ENCODE measurements at places on chromosomes 5 and 9. TPM values are rescaled to one million over a fixed set of nuclear protein-coding genes. Genes with fewer than 3 reads are reported as not detected.

COL23A1 gene
- total RNA-seq: 0.06 TPM

LCN6 gene
- not detected for total RNA-seq

PDLIM4 gene
- 1.6 TPM for total RNA-seq

DNA sequence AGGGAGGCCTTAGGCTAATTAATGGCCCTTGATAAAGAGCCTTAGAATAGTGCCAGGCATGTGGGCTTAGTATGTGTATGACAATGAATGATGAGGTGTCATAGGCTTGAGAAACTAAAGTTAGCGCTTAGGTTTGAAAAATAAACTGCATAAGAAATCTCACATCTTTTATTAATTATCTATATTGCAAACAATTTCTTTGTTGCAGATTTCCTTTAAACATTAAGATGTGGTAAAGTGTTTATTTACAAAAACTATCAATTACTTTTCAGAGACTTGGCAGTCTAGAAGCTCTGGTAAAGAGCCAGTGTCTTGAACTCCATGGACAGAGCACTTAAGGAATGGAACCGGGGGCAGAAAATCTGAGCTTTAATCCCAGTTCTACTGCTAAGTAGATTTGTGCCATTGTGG, 23.1 kb downstream of the MAP1B start:
- no peak for DNase-seq

DNA sequence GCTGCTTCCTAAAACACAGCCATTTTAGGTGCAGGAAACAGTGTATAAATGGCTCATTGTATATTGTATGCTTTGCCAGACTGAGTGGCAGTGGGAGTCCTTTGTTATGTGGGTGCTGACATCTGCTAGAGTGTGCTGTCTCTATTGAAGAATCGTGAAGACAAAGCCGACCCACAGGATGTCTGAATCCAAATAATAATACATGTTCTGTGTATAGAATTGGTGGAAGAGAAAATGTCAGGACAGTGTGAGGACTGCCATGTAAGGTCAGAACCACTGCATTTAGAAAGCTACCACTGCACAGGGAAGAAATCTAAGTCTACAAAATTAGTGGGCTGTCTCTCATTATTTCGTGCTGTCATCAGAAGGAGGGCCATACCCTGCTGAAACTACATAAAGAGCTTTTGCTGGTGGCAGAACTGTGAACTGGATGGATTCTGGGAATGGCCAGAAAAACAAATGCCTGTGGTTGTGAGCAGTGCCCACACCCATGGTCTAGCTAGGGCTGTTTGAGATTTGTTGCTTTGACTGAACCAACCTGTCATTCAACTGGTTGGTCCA, 2.5 kb downstream of the IL7R start:
- DNase-seq: no peak

GRCh38 chr5:137300411-137301240, 198.5 kb downstream of the SPOCK1 start:
- DNase-seq: no peak
